ENCODE measurements at places on chromosomes 7 and 10.

DNA sequence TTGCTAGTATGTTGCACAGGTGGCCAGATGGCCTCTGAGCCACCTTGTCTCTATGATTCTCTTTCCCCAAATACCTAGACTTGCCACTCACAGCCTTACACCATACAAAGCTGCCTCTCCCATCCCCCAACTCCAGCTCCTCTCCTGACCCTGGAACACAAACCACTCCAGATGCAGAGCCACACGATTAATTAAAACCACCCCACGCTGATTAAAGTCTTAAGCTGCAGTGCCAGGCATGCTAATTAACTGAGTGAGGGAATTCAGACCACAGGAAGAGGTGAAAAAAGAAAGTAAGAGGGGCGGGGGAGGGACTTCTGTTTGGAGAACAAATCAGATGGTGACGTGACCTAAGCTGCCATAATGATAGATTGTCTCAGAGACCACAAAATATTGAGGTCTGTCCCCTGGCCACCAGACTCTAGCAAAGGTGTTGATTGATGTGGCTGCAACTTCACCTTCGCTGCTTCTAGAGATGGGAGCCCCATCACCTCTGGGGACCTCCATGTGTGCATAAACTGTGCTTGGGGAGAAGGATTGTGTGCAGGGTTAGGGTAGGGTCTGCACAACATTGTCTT lies 331.3 kb downstream of the PLXNA4 start:
- no peak for DNase-seq

GRCh38 chr7:128163473-128163872 lies 77.6 kb upstream of the LEP start:
- DNase-seq: no peak

GRCh38 chr10:98589007-98589406 lies 142.3 kb upstream of the HPS1 start:
- no peak for DNase-seq

DNA sequence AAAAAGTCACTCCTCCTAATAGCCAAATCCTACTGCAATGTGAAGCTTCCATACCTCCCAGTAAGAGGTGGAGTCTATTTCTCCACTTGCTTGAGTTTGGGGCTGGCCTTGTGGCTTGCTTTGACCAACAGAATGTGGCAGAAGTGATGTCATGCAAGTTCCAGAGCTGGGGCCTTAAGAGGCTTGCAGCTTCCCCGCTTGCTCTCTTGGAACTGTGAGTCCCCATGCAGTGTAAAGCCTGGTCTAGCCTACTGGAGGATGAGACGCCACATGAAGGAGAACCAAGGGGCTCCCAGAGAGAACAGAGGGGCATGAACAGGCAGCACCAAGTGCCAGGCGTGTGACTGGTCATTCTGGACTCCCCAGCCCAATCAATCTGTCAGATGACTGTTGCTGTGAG lies 58.6 kb upstream of the OPALIN start:
- no peak for DNase-seq

GRCh38 chr10:100081075-100082001 lies at the start of gene CPN1:
Gene CPN1, minus strand, starts transcription at chr10:100081869. Its CDS starts 244 bp downstream, at chr10:100081625.
- DNase-seq: no peak

- DNase-seq: peak; percentile 98
Observed at GRCh38 chr7:35800718-35801391, at the start of gene SEPTIN7. Gene SEPTIN7, plus strand, starts transcription at chr7:35801057. Its CDS starts 153 bp downstream, at chr7:35801210.

GRCh38 chr10:88386204-88386788 lies 196.8 kb downstream of the RNLS start:
- DNase-seq: peak; percentile 10

DNA sequence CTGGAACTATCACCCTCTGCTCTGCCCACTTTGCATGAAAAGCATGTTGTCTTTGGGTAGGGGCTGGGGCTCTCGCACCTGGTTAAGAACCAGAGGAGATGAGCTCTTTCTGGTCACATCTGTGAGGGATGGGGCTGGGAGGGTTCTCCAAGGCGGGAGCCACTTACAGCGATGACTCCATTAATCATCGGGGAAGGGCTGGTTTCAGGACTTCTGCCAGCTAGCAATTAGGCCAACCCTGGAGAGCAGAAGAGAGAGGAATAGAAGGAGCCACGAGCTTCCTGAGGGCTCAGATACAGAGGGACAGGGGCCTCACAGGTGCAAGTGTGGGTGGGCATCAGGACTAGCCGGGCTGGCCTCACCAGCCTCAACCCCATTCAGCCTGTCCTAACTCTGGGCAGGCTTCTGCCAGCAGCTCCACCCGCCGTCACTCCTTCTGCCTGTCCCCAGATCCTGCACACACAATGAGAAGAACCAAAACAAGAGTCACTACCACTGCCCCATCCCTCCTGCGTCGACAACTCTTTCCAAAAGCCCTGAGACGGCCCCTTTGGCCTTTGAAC lies 8.4 kb downstream of the AQP1 start:
- no peak for DNase-seq

DNA sequence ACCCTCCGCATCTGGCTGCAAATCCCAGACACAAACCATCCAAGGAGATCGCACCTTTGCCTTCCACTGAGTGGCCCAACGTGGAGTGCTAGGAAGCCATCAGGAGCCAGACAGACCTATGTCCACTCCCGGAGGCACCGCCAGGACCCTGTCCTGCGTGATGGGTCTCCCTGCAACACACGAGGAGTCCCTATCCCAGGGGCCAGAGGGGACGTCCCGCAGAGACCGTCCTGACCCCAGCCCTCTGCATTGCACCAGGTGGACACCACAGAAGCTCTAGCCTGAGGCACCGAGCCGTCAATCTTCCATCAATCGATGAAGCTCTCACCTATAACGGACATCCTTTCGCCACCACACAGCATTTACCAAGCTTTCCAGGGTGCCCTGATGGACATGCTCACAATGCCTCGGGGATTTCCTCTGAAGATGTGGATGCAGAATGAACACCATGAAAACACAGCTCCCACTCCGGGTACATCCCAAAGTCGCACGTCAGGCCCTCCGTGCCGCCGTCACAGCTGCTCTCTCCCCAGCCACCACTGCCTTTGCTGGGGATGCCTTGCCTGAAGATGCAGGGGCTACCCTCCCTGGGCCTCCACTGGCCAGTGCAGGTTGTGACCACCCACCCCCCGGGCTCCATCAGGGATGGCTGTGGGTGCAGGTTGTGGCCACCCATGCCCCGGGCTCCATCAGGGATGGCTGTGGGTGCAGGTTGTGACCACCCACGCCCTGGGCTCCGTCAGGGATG lies 54.1 kb downstream of the PTPRN2 start:
- DNase-seq: no peak

DNA sequence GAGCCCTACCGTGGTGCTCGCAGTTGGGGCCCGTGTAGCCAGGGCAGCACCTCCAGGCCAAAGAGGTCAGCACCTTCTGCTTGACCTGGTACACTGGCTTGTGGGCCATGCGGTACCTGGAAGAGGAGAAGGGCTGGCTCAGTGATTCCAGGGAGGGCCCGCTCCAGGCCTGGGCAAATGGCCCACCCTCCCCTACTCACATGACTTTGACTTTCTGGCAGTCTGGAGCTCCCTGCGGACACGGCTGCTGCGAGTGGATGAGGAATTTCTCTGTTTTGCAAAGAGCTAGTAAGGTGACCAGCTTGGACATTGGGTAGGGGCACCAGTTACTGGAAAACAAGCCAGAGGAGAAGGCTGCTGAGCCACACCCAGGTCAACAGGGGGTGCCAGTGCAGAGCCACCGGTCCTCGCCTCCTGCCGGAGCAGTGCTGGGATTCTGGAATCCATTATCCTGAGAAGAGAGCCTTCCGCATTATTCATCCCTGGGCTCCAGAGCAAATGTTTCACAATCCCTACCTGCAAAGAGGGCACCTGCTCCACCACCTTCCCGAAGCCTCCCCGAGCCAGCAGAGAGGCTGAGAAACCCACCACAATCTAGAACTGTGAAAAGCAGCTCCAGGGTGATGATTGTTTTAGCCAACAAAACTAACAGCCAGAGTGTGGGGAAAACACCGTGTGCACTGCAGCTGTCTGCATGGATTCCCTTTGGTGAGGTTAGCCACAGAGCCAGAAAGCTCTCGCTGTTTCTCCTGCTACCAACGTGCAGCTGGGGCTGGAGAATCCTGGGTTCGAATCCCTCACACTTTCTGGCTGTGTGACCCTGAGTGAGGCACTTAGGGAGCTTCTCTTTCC lies 11.8 kb downstream of the MMRN2 start:
- no peak for DNase-seq
